ENCODE measurements at places on chromosomes 1 and 21.

GRCh38 chr1:95195046-95195445 is 39.0 kb upstream of the RWDD3 start:
- DNase-seq: no peak

GRCh38 chr1:99748419-99748818 is 18.0 kb downstream of the FRRS1 start:
- DNase-seq: no peak

- DNase-seq: no peak
These were observed 363.4 kb upstream of the LYPLAL1 start for GRCh38 chr1:218810306-218810705.

DNA sequence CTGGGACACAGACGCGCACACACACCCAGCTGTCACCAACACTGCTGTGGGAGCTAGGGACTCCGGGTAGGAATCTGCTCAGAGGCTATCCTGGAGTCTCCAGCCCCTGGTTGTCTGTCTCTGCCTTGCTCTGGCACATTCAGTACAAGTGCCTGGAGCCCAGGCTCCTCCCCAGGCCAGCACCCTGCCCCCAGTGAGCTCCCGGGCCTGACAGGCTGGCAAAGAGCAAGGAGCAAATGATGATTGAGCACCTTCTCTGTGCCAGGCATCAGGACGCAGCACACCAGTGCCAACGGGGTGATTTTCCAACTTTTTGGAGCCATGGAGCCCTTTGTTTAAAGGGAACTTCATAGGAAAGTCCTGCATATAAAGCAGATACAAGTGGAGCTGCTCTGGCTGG is 6.5 kb downstream of the CNTN2 start:
- no peak for DNase-seq

GRCh38 chr1:175252561-175252960 is 60.0 kb upstream of the KIAA0040 start:
- DNase-seq: no peak

Data from stimulated activated CD8-positive, alpha-beta memory T cell treated with anti-CD3 and anti-CD28 coated beads, Interleukin-2, amount 100 ng/mL, for 48 hours (primary cell).